ENCODE measurements at places on chromosomes 12 and 14.

GRCh38 chr12:79329933-79330332 lies 360.8 kb downstream of the PAWR start:
- DNase-seq = no peak
- no peak overlapping the region for H3K27ac ChIP-seq
- no peaks in the 10 kb centered on the region for H3K36me3 ChIP-seq

DNA sequence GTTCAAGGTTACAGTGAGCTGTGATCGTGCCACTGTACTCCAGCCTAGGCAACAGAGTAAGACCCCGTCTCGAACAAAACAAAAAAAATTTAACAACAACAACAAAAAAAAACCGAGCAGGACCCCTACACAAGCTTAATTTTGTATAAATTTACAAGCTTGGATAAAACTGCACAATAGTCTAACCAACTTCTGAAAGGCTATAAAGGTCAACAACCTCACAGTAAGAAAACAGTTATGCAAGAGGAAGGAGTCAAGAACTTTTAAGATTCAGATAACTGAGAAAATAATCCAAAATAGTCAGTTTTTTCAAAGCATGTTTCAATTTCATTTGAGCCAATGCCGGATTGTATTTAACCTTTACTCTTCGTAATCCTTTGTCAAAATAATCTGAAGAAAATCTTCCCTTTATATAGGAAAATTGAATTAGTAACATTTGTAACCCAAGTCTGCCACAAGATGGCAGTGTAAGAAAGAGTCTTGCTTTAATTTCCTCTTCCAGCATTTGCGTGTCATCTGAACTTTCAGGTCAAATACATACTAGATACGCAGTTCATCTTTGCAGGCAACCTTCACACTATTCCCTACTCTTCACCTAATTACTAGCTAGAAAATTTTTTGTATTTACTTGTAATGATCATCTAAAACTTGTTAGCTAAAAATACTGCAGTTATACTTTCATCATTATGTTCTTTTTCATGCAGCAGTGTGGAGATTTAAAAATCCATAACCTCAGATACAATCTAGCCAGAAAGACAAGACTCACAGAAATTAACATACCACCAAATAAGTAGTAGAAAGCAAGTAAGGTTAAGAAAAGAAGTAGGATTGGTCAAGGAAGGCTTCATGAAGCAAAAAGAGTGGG lies 5.8 kb downstream of the CCNB1IP1 start:
- peaks cover 6% of the 10 kb centered on the region for H3K36me3 ChIP-seq
- H3K4me3 ChIP-seq = no peak overlapping the region
- DNase-seq = no peak
- no peaks in the 10 kb centered on the region for H3K27me3 ChIP-seq

GRCh38 chr12:69189378-69189978 lies 49.9 kb upstream of the CPSF6 start:
- no peak for DNase-seq
- H3K27ac ChIP-seq = no peak overlapping the region
- no peaks in the 10 kb centered on the region for H3K4me1 ChIP-seq
- H3K4me3 ChIP-seq = no peak overlapping the region
- no peaks in the 10 kb centered on the region for H3K27me3 ChIP-seq

DNA sequence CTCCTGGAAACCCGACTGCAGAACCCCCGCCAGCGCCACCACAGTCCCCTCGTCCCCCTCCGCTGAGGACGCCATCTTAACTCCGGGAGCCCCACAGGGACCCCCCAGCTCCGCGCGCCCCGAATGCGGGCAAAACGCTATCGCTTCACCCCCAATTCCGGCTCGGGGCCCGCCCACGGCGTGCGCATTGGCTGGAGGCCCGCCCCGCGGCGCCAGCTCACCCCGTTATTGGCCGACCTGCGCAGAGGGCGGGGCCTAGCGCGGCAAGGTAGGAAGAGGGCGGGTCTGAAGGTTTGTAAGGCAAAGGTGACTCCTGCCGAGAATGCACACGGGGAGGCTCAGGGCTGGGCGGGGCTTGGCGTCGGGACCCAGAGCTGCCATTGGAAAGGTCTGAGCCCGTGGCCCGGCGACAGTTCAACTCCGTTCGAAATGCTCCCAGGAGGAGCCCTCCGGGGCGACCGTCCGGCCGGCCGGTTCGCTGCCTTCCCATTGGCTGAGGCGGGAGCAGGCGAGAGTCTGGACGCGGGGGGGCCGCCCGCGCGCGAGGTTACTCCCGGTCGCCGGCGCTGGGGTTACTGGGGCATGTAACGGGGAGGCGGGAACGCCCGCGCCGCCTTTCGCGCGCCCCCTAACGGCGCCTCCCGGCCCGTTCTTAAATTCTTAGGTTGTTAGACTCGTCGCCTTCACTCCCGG lies at the start of gene LPCAT3:
LPCAT3 (minus strand) TSS at position 127 of the 693 bp plus-strand sequence; CDS start at position 75, 52 bp downstream.
- peak; percentile 96 for DNase-seq
- H3K4me1 ChIP-seq = peaks cover 28% of the 10 kb centered on the region
- H3K4me3 ChIP-seq = peak within 1 kb of the TSS; percentile 61
- H3K27me3 ChIP-seq = no peaks in the 10 kb centered on the region

DNA sequence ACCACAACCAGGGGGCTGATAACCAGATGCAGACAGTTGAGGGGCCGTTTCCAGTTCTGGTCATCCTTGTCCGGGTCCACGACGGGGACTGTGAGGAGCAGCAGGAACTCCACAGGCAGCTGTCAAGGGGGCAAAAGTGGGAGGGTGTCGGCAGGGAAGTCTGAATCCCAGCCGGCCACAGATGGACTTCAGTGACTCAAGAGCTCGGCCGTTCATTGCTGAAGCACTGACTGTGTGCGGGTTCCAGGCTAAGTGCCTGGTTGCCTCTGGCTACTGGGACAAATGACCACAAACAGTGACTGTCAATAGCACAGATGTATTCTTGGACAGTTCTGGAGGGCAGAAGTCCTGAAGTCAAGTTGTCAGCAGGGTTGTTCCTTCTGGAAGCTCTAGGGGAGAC lies 19.6 kb downstream of the SLC8B1 start:
- H3K27me3 ChIP-seq = no peaks in the 10 kb centered on the region
- H3K36me3 ChIP-seq = no peaks in the 10 kb centered on the region
- H3K4me1 ChIP-seq = no peaks in the 10 kb centered on the region
- H3K27ac ChIP-seq = no peak overlapping the region

Measured in pancreas (tissue), 10 donors.